Occipital lobe (tissue), 3 donors: ENCODE measurements at places on chromosomes 16 and 17.

DNA sequence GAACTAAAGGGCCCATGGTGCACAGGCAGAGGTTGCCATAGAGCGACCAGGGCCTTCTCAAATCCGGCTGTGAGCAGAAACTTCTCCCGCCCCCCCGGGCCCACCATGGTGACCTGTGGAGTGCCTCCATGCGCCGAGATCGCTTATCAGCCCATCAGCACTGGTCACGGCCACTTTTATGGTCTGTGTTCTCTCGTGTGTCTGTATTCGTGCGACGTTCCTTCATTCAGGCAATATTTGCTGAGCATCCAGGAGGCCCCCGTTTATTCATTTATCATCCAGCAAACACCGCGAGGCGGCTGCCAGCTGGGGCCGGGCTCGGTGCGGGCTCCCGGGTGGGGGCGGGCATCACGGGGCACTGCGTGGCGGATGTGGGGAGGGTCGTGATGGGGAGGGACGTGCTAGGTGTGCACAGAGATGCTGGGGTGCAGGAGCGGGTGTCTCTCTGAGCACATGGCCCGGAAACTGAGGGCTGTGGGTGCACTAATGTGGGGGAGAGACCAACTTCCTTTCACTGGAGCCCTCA, 88.0 kb upstream of the CBX4 start:
- no peak for DNase-seq

GRCh38 chr17:2174468-2175293, 119.8 kb downstream of the HIC1 start:
- no peak for DNase-seq

DNA sequence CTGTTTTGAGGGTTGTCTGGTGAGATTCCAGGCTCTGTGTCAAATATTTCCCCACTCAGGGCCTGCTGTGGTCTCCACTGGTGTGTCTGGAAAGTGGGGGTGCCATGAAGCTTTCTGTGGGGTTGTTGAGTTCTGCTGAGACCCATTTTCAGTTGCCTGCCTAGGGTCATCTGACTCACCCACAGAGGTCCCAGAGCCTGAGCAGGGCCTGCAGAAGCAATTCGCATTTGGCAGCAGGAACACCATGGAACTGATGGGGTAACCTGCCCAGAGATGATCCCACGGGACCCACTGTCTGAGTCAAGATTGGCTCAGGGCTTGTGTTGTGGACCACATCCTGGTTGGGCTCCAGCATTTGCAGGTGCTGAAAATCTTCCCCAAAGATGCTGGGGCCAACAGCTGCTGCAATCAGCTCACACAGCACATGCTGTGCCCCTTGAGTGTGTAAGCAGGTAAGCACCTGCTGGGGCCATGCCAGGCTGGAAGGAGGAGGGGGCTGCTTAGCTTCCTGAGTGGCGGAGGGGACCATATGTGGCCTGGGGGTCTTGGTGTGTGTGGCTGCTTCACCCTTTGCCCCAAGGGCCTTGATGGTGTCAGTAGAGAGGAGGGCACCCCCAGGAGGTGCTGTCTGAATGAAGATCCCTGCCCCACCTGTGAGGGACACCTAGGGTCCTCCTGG, 1726.1 kb downstream of the TP53TG3F start:
- no peak for DNase-seq

GRCh38 chr17:14078027-14078426, 8.7 kb downstream of the COX10 start:
- DNase-seq = no peak

DNA sequence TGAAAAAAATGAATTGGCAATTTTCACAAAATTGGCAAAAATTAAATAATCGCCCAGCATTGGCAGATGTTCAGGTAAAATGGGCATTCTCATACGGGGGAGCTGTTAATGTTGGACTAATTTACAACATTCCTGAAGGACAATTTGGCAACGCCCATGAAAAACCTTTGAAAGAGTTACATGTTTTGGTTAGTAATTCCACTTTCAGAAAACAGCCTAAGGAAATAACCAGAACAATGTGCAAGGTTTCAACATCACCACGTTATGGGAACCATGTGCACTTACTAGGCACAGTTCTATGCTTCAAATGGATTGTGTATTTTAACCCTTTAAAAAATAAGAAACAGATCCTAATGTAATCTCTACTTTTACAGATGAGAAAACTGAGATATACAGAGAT, 62.7 kb downstream of the CDYL2 start:
- no peak for DNase-seq

DNA sequence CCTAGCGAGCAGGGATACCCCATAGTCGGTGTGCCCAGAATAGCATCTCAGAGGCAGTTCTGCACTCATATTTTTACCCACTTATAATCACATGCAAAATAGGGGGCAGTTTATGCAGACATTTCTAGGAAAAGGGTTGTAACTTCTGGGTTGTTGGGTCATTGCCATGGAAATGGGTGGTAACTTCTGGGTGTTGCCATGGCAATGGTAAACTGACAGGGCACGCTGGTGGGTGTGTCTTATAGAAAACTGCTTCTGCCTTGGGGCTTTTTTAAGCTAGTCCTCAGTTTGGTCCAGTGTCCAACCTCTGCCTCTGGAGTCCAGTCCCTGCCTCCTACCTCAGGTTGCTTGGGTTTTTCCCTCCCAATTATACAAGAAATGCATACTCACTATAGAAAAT, 7.4 kb upstream of the SPAG9 start:
- no peak for DNase-seq

- no peak for DNase-seq
Observed at GRCh38 chr17:27532269-27533263, 76.3 kb downstream of the KSR1 start.

- DNase-seq = no peak
Observed at GRCh38 chr16:85715169-85716021, 26.6 kb upstream of the GINS2 start.

DNA sequence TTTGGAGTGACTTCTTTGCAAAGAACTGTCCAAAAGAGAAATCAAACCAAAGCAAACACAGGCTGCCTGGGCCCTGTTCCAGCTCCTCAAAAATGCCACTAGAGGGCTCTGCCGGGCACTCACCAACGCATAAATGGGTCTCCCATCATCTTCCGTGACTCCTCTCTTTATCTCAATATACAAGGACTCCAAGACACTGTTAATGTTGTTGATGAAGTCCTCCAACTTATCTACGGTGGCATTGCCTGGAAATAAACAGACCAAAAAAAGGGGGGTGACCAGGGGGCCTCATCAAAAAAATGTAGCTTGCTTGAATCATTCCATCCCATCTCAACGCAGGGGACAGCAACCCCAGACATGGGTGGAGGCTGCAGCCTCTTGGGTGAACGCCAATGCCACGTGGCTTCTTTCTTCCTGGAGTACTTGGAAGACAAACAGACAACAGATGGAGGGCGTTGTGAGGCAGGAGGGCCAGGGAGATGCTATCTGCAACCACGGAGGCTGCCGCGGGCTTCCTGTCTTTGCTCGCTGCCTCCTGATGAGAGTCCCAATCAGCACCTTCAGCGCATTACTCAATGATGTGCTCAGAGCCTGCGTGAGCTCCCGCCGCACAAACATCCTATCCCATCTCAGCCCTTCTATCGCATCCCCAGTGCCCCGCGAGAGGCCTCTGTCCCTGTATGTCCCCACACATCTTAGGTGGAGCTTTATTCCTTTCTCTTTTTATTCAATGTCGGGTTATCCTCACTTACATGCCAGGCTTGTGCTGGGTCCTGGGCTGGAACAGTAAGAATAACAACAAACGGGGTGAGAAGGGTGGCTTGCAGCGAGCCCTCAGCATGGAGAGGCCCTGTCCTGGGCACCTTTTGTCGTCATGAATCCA, 32.0 kb downstream of the KDM8 start:
- peak; percentile 44 for DNase-seq

GRCh38 chr16:66273053-66273452, 93.4 kb upstream of the CDH5 start:
- no peak for DNase-seq

DNA sequence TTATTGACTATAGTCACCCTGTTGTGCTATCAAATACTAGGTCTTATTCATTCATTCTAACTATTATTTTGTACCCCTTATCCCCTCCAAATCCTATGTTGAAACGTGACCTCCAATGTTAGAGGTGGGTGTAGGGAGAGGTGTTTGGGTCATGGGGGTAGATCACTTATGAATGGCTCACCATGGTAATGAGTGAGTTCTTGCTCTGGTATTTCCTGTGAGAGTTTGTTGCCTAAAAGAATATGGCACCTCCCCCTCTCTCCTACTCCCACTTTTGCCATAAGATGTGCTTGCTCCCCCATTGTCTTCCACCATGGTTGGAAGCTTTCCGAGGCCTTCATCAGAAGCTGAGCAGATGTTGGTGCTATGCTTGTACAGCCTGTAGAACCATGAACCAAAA, 59.3 kb upstream of the BRD7 start:
- no peak for DNase-seq

DNA sequence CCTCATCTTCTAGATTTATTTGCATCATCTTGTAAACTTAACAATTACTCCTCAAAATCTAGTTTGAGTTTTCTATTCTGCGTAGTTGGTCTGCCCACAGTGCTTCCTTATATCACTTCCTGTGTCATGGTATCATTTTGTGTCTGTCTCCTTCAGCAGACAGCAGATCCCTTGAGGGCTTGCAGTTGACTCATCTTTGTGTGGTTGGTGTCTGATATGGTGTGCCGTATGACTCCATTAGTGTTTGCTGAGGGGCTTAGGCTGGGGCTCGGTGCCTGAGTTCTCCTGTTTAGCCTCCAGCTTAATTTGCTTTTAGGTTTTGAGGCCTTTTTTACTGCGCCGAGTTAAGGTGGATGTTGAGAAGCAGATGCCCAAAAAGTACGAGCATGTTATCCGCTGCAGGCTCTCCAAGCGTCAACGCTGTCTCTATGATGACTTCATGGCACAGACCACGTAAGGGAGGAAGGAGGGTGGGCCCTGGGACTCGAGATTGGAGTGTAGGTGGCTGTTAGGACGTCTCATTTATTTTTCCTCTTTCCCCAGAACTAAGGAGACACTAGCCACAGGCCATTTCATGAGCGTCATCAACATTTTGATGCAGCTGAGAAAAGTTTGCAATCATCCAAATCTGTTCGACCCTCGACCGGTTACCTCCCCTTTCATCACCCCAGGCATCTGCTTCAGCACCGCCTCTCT, 16.9 kb downstream of the SRCAP start:
- no peak for DNase-seq

DNA sequence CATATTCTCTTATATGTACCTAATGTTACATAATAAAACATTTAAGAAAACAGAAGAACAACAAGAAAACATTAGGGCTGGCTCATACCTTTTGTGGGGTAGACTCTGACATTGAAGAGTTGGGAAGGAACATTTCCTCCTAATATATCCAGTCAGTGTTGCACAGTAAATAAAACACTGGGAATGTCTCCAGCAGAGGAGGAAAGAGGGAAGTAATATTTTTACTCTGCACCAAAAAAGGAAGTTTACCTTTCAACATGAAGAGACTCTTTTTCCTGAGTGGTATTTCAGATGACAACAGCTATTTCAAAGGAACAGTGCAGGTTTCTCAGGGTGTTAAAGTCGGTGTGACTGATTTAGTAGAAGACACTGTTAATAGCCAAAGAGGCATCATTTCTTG, 31.9 kb downstream of the EPN2 start:
- no peak for DNase-seq

- no peak for DNase-seq
Observed at GRCh38 chr17:81683208-81683583, 401 bp downstream of the ARL16 start.

- DNase-seq = no peak
Observed at GRCh38 chr16:88382491-88383400, at the start of gene ZNF469. Gene ZNF469, plus strand, starts transcription at chr16:88382959. Its CDS starts 44,512 bp downstream, at chr16:88427471.
